ENCODE measurements at places on chromosomes 7 and 10.

- no peak for DNase-seq
Measured at GRCh38 chr7:155167706-155168365, 97.7 kb downstream of the HTR5A start.

- DNase-seq: no peak
Measured at GRCh38 chr7:132125096-132125495, 451.2 kb downstream of the PLXNA4 start.

DNA sequence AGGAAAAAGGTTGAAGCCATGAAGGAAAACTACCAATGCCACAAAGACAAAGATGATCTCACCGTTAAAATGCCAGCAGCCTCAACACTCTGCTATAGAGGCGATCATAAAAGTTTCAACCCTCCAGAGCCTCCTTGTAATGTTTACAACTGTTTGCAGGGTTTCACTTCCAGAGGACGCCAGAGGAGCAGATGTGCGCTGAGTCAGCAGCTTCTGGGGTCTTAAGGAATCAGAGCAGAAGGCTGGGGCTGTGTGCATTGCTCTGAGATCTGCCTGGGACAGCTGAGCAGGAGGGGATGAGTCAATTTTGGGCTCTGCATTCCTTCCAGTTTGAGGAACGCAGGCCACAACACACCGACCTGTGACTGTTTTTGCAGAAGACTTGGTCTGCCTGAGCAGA, 98.3 kb downstream of the TMEM130 start:
- no peak for DNase-seq

- DNase-seq: peak; percentile 10
Measured at GRCh38 chr7:151130741-151131157, 36.7 kb downstream of the GBX1 start.

- DNase-seq: no peak
Measured at GRCh38 chr7:47937065-47937687, 11.1 kb downstream of the PKD1L1 start.

DNA sequence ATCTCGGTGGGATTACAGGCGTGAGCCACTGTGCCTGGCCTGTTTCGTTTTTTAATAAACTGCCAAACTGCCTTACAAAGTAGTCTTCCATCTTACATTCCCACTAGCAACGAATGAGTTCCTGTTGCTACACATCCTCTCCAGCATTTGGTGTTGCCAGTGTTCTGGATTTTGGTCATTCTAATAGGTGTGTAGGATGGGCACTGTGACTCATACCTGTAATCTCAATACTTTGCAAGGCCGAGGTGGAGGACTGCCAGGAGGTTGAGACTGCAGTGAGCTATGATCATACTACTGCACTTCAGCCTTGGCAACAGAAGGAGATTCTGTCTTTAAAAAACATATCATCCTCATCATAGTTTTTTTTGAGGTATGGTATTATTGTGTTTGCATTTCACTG, 21.4 kb upstream of the RSBN1L start:
- DNase-seq: no peak

DNA sequence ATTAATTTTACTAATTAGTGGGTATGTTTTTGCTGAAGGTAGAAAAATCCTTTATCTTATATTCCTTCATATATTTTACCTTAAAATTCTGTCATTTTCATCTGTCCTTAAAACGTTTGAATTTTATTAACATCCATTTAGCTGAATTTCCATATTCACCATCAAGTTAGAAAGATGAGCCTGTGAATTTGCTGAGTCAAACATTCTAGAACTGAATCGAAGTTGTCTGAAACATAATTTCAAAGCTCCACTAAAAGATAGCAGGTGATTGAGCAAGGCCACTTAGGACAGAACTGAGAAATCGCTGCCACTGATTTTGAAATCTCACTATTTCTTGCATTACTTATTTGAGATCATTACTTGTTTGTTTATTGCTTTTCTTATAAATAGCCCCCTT, 17.5 kb downstream of the HGF start:
- no peak for DNase-seq

DNA sequence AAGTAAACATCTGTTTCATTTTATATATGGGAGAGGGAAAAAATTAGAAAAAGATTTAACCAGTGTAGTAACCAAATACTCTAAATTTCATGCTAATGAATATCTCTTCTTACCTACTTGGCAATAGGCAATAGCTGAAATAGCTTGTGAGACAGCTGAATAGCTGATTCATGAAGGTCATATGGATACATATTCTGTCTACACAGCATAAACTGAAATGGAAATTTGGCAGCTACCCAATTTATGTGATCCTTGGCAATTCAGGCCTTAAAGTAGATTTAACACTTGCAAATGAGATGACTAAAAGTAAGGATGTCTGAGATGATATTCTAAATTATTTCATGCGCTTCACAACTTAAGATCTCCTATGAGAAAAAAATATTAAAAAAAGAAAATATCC, 261.2 kb upstream of the SEMA3A start:
- DNase-seq: no peak

- DNase-seq: no peak
Measured at GRCh38 chr7:69450456-69450855, 147.8 kb upstream of the AUTS2 start.

DNA sequence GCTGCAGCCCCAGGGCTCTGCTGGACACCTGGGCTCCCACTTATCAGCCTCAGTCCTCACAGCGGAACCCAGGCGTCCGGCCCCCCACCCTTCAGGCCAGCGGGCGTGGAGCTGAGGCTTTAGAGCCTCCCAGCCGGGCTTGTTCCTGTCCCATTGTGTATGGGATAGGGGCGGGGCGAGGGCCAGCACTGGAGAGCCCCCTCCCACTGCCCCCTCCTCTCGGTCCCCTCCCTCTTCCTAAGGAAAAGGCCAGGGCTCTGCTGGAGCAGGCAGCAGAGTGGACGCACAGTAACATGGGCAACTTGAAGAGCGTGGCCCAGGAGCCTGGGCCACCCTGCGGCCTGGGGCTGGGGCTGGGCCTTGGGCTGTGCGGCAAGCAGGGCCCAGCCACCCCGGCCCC, 2.7 kb downstream of the NOS3 start:
- no peak for DNase-seq

GRCh38 chr7:140604760-140605159, 35.9 kb downstream of the DENND2A start:
- no peak for DNase-seq

DNA sequence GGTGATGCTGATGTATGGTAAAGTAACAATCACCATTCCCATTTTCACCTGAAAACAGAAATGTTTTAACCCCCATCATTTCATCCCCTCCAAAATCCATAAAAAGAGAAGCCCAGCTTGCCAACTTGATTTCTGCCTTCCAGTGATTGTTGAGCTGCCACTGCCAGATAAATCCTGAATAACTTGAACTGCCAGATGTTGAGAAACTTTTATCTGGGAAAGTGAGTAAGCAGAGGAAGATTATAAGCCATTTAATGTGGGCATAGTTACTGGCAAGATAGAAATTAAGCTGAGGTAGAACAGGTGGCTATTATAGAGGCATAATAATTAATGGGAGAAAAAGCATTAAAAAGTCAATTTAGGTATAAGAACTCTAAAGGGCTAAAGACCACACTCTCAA, 534.1 kb downstream of the ANKRD7 start:
- no peak for DNase-seq

GRCh38 chr10:554182-554848, 135.2 kb downstream of the DIP2C start:
- no peak for DNase-seq
